ENCODE measurements at places on chromosomes 4 and X.

GRCh38 chrX:6768881-6769280 lies 234.0 kb upstream of the VCX3A start:
- DNase-seq, result no peak

- no peak for DNase-seq
Measured at GRCh38 chr4:131251321-131251720, 1897.8 kb upstream of the PCDH10 start.

DNA sequence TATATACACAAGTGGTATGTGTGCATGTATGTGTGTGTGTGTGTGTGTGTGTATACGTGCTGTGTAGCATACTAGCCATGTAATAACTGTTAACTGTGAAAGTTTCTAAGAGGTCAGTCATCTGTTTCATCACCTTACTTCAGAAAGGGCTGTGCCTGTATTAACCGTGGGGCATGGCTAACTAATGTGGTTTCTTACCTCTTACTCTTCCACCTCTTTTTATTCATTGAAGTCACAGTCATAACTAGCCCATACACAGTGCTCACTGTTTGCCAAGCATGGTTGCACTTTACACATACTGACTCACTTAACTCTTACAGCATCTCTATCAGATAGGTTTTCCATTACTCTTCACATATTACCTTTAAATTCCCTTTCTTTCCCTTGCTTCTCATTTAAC lies 23.7 kb upstream of the LRAT start:
- no peak for DNase-seq

- DNase-seq, result no peak
Measured at GRCh38 chrX:23515028-23515427, 152.3 kb upstream of the PRDX4 start.

DNA sequence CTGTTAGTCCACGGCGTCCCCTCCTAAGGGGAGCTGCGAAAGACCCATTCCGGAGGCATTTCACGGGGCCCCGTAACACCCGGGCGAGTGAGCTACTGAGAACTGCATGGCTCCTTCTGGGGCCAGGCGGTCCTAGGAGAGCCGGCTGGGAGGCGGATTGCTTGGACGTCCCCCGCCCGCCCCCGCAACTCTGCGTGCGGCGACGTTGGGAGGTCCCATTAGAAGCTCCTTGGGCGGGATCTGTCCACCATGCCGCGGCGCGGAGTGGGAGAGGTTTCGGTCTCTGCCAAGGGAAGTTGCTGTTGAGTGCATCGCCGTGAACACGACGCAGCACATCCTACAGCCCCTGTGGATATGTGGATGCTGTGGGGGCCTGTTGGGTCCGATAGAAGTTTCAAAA lies 85.4 kb upstream of the IGFBP7 start:
- DNase-seq, result no peak

DNA sequence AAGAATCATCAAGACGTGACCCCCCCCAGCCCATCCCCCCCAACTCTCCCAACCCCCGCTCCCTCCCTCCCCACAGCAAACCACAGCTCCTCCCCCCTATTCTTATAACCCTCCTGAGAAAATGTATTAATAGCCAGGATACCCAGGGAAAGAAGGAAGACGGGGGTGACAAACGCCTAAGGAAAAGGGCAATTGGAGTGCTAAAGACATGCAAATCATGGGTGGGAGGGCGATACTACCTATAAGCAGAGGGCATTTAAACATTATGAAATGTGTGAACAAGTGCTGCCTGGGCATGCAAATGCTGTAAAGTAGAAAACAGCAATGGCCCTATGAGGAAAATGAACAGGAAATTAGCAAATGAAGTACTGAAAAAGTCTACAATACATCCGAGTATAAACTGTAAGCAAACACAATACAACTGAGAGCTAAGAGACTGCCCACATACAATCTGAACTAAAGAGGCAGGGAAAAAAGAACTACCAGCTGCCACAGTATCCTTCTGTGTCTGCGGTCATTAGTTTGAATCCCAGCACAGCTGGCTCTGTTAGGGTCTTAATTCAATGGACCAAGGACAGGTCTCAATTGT lies 2.4 kb downstream of the CXXC4 start:
- no peak for DNase-seq

GRCh38 chr4:107801766-107802211 lies 22.9 kb upstream of the SGMS2 start:
- no peak for DNase-seq

- DNase-seq, result no peak
Measured at GRCh38 chr4:106816496-106816895, 219.6 kb downstream of the DKK2 start.

- DNase-seq, result no peak
Measured at GRCh38 chrX:98067611-98068010, 1183.9 kb downstream of the RPA4 start.

- DNase-seq, result peak; percentile 46
Measured at GRCh38 chr4:6983544-6984142, 59.5 kb upstream of the TADA2B start.

DNA sequence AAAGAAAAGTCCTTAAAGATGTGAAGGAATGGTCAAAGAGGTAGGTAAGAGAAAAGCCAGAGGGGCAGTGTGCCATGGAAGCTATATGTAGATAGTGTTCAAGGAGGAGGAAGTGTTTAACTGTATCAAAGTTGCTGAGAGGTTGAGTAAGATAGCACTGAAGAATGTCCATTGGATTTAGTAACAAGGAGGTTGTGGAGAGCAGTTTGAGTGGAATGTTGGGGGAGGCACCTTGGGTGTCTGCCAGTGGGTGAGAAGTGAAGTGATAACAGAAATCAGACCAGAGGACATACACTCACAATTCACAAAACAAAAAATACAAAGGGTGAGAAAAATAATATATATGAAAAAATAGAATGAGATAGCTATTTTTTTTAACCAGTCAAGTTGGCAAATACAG lies 121.3 kb upstream of the AMOT start:
- DNase-seq, result no peak

DNA sequence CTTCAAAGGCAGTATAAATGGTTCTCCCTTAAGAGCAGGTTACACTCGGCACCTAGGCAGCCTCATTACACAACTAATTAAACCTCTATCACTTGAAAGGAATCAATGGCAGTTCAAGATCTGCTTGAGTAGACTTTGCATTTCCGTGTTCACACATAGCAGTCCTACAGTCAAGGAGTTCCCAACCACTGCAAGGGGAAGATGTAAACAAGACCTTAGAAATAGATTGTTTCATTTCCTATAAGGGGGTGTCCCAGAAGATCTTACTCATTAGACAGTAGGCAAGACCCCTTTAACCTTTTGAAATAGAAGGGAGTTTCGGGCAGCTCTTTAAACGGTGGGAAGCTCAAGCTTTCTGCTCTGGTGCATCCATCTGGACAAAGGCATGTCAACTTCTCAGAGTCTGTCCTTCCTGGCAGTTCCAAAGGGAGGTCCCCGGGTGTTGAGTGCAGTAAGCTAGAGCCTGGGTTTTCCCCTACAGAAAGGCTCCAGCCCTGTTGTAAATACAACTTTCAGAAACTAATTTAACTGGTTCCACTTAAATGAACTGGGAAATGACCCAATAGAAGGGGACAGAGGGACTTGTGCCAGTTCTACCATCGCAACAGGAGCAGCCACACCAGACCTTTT lies 150.8 kb downstream of the RBMX2 start:
- no peak for DNase-seq

- peak; percentile 84 for DNase-seq
Measured at GRCh38 chrX:120302434-120302833, 8.8 kb downstream of the TMEM255A start.

GRCh38 chrX:155434906-155435743 lies 23.3 kb downstream of the F8A3 start:
- DNase-seq, result peak; percentile 25

GRCh38 chr4:111650674-111651086 lies 494.6 kb upstream of the FAM241A start:
- no peak for DNase-seq

DNA sequence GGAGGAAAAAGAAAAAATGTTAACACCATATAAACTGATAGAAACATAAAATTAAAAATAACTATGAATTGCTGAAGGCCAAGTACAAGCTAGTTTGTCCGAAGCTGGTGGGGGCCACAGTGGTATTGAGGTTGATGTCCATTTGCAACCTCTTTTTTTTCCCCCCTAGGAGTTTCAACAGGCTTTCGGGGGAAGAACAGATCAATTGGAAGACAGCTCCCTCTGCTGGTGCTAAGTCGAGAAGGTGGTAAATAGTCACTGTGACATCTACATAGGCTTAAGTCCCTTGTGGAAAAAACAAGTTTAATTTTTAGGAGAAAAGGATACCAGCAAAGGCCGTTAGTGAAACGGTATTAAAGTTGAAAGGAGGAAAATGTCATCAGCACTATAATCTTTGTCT lies 115.7 kb upstream of the ZXDA start:
- peak; percentile 30 for DNase-seq

GRCh38 chr4:48103483-48104139 lies 30.4 kb downstream of the TXK start:
- no peak for DNase-seq

- peak; percentile 7 for DNase-seq
Measured at GRCh38 chrX:63920875-63921274, 135.9 kb upstream of the ARHGEF9 start.

GRCh38 chr4:12139296-12139695 lies 710.6 kb upstream of the HS3ST1 start:
- no peak for DNase-seq

GRCh38 chr4:151408380-151408629 lies 671 bp upstream of the FHIP1A start:
- DNase-seq, result no peak

DNA sequence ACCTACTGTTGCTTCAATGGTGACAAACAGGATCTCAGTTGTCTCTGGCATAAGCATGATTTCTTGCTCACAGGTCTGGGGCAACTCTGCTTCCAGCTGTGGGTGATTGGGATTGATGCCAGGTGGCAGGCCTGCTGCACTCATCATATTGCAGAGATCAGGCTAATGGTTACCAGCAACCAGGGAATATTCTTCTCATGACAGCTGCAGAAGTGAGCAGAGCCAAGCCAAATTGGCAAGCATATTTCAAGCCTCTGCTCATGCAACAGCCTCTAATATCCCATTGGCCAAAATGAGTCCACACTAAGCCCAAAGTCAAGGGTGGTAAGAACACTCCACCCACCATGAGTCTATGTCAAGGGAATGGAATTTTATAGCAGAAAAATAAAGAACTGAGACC lies 26.7 kb upstream of the TBC1D19 start:
- DNase-seq, result no peak

DNA sequence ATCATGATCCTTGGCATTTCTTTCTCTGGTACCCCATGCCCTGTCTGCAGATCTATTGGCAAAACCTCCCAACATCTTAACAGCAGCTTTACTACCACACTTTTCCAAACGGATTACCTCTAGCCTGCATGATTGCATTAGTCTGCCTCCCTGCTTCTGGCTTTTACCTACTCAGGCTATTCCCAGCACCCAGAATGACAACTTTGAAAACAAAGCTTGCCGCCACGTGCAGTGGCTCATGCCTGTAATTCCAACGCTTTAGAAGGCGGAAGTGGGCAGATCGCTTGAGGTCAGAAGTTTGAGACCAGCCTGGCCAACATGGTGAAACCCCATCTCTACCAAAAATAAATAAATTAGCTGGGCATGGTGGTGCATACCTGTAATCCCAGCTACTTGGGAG lies 60.2 kb downstream of the UBE2K start:
- DNase-seq, result no peak

DNA sequence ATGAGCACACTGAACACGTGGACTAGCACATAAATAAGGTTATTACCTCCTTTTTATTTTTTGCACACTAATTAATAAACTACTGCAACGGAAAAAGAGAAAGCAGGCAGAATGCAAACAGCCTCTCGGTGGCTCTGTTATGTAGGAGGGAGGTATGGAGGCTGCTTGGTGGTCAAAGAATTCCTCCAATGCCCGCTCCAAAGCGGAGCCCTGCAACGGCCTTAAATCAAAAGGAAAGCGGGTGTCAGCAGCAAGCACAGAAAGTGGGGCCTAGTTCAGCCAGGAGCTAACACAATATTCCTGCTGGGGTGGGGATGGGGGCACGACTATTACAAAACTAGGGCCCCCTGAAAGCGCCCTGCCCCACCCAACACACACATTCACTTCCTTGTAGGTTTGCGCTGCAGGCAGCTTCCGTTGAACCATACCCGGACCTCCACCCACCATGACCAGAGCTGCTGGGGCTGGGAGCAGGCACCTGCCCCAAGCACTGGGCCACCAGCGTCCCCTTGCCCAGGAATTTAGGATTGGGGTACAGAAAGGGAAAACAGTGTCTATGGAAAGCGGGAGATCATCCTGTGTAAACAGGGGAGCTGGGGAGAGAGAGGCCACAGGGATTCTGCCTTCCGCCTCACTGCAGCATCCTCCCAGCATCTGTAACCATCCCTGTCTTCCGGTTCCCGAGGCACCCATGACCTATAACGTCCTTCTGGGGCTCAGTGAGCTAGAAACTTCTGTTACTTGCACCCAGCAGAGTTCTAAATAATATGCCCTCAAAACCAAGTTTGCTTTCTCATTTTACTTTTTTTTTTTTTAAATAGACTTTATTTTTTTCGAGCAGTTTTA lies 57.1 kb upstream of the DDX3X start:
- no peak for DNase-seq

DNA sequence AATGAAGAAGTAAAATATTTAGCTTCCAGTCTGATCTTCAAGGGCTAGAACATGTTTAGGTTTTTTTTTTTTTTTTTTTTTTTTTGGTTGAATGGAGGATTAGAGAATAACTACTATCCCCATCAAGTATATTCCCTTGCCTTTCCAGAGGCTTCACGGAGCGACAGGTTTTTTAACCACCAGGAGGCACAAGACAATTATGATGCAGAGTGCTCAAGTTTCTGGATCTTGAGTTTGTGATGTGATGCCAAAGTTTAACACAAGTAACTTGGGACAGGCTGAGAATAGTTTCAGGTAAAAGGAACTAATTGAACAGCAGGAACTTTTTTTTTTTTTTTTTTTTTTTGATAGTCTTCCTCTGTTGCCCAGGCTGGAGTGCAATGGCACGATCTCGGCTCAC lies 30.3 kb downstream of the CCNI start:
- DNase-seq, result no peak

DNA sequence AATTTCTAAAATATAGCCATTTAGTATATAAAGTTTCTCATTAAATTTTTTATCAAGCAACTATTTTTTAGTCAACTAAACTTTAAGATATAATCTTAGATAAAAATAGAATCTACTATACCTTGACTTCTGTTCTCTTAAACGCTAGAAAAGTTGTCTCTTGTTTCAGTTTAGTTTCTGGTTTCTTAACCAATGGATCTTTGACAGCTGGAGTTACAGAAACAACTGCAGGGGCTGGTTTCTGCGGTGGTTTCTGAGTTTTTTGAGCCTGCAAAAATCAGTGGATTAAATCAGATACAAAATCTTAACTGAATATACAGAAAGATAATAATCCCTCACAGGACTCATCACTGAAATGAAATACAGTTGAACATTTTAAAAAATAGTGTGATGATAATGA lies 21.9 kb downstream of the INTS12 start:
- no peak for DNase-seq

DNA sequence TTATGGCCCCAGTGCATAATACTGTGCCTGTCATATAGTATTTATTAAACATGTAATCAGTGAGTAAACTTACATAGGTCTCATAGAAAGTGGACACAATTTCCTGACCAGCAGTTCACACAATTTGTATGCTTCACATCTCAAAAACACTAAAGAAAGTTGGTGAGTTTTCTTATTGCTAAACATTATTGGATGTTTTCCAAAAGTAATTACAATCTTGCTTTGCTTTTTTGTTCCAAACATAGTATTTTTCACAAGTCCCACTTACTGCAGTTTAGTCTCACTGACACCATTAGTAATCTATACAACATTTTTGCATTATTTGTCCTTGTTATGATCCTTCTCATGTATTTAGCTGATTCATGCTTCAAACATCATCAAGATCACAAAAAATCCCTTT lies 132.5 kb downstream of the TBCK start:
- no peak for DNase-seq

- peak; percentile 18 for DNase-seq
Measured at GRCh38 chr4:13626492-13627177, 890 bp downstream of the BOD1L1 start.

Data from suppressor macrophage (primary cell).